ENCODE measurements at places on chromosomes 5 and 9. TPM values are rescaled to one million over a fixed set of nuclear protein-coding genes. Genes with fewer than 3 reads are reported as not detected.

SOX30 gene
- 0.09 TPM for total RNA-seq

FBXO4 gene
- total RNA-seq: 12.8 TPM

CDC20B gene
- total RNA-seq: not detected

SLC6A19 gene
- total RNA-seq: 2.2 TPM

SLC6A7 gene
- not detected for total RNA-seq

FAM81B gene
- 1.9 TPM for total RNA-seq

MYMK gene
- total RNA-seq: not detected

PCDHA9 gene
- 0.85 TPM for total RNA-seq

SLC6A18 gene
- total RNA-seq: not detected

BTNL8 gene
- total RNA-seq: 0.19 TPM

TTC16 gene
- 0.72 TPM for total RNA-seq

TMC1 gene
- 0.25 TPM for total RNA-seq

NUTM2G gene
- total RNA-seq: not detected

PCDHA12 gene
- total RNA-seq: 5.2 TPM

PCDHB7 gene
- total RNA-seq: 2.3 TPM

NMRK1 gene
- 42.3 TPM for total RNA-seq

CDC25C gene
- 0.25 TPM for total RNA-seq

NIPBL gene
- 65.5 TPM for total RNA-seq

CDH18 gene
- not detected for total RNA-seq

All from kidney (tissue), 22 donors.